ENCODE measurements at places on chromosomes 5 and 9. TPM values are rescaled to one million over a fixed set of nuclear protein-coding genes. Genes with fewer than 3 reads are reported as not detected.

Gene JAKMIP2
- 15.1 TPM for total RNA-seq

Gene SOHLH1
- not detected for total RNA-seq

Gene FBP2
- total RNA-seq, result not detected

Gene F2RL2
- 26.0 TPM for total RNA-seq

Gene TOPORS
- 19.7 TPM for total RNA-seq

Gene LOX
- 1,249 TPM for total RNA-seq

Gene RNF38
- total RNA-seq, result 39.6 TPM

Gene DIRAS2
- total RNA-seq, result 0.27 TPM

Gene SIT1
- total RNA-seq, result not detected

Gene UCK1
- total RNA-seq, result 11.9 TPM

DNA sequence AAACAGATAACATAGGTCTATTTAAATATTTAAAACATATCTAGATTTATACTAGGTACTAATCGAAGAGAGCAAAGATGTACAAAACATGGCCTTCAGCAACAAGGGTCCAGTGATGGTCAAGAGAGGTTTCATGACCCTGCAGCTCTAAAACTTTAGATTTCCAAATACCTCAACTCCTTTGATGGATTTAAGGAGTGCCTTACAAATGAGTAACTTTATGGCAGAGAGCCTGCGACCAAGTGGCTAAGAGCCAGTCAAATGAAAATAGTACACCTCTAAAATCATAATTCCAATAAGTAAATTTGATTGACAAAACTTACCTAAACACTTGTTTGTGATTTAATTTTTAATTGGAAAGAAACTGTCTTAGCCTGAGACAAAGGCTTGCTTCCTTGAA, 4.7 kb upstream of the SH3RF2 start:
- no peaks in the 10 kb centered on the region for H3K27me3 ChIP-seq
- DNase-seq, result peak; percentile 53
- H3K36me3 ChIP-seq, result no peaks in the 10 kb centered on the region

- no peaks in the 10 kb centered on the region for H3K4me1 ChIP-seq
- no peak overlapping the region for H3K27ac ChIP-seq
- no peak overlapping the region for H3K4me3 ChIP-seq
- no peaks in the 10 kb centered on the region for H3K36me3 ChIP-seq
These were observed 60.4 kb upstream of the RGMB start for GRCh38 chr5:98713027-98713426.

DNA sequence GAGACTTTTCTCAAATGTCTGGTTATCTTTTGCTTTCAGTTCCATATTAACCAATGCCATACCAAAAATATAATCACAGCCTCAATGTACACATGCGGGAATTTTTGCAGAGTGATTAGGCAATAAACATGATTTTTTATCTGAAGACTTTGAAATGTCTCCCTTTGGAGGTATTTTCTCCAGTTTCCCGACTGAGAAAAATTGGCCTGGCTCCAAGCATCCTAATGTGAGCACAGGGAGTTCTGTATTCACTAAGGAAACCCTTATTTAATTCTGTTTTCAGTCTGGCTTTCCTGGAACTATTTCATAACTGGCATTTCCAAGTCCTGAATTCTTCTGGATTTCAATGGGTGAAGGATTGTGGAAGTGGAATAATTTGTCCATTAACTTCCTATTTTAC, 8.5 kb downstream of the HCN1 start:
- H3K4me3 ChIP-seq, result no peak overlapping the region
- no peaks in the 10 kb centered on the region for H3K4me1 ChIP-seq
- no peaks in the 10 kb centered on the region for H3K27me3 ChIP-seq
- no peaks in the 10 kb centered on the region for H3K36me3 ChIP-seq

DNA sequence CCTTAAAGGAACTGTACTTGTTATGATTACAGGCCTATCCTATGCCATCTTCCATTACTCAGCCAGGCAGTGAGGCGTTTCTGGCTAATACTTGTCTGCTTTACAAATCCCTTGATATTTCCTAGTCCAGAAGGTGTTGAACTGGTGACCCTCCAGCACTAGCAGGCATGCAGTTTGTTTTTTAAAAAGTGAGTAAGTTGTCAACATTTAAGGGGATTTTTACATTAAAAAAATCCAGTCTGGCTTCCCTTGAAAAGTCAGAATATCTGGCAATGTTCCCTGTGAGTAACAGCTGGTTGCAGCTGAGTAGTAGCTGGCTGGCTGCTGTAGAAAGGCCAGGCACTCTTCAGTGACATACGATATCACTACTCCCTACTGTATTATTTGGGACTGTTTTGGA, 21.8 kb downstream of the GRIN3A start:
- H3K4me3 ChIP-seq, result no peak overlapping the region
- no peak for DNase-seq
- H3K4me1 ChIP-seq, result no peaks in the 10 kb centered on the region

- H3K27ac ChIP-seq, result peak overlapping the region; percentile 79
- peaks cover 18% of the 10 kb centered on the region for H3K4me1 ChIP-seq
- no peak for DNase-seq
- H3K27me3 ChIP-seq, result peaks cover 6% of the 10 kb centered on the region
These were observed 566 bp downstream of the IRX2 start for GRCh38 chr5:2750758-2751464.

- DNase-seq, result peak; percentile 92
- no peaks in the 10 kb centered on the region for H3K27me3 ChIP-seq
- no peak overlapping the region for H3K4me3 ChIP-seq
- H3K27ac ChIP-seq, result no peak overlapping the region
These were observed 825.9 kb upstream of the GRAMD2B start for GRCh38 chr5:125597338-125597737.

- H3K36me3 ChIP-seq, result no peaks in the 10 kb centered on the region
- H3K4me1 ChIP-seq, result peaks cover 19% of the 10 kb centered on the region
- H3K4me3 ChIP-seq, result no peak overlapping the region
- H3K27me3 ChIP-seq, result no peaks in the 10 kb centered on the region
These were observed 15.7 kb upstream of the TNC start for GRCh38 chr9:115133649-115134048.

DNA sequence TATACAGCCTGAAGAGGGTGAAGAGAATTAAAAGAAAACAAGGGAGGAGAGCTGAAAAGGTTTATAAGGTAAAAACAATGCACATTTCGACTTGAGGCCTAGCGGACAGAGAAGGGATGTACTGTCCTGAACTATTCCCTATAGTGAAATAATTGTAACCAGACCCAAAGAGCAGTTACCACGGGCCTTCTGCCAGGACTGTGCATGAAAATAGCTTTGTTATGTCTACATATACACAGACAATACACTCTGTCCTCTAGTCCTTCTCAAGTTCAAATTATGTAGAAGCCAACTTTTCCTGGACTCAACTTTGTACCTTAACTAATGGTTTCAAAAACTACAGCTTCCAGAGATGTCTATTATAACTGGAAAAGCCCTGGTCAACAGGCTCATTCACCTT, 223.7 kb downstream of the PCSK5 start:
- no peaks in the 10 kb centered on the region for H3K36me3 ChIP-seq
- no peak for DNase-seq
- H3K4me1 ChIP-seq, result no peaks in the 10 kb centered on the region

DNA sequence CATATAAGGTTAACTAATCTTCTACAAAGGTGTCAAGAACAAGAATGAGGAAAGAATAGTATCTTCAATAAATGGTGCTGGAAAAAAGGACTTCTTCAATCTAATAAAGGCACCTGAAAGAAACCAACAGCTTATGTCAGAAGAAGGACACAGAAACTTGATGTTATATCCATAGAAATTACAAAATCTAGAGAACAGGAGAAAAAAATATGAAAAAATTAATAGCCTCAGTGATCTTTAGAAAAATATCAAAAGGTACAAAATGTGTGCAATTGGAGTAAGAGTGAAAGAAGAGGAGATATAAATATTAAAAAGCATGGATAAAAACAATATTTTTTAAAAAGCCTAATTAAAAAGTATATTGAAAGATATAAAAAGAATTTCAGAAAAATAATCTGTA, 18.8 kb upstream of the PRSS3 start:
- no peak for DNase-seq
- H3K36me3 ChIP-seq, result no peaks in the 10 kb centered on the region
- peaks cover 4% of the 10 kb centered on the region for H3K27me3 ChIP-seq
- H3K27ac ChIP-seq, result no peak overlapping the region
- H3K4me1 ChIP-seq, result no peaks in the 10 kb centered on the region

DNA sequence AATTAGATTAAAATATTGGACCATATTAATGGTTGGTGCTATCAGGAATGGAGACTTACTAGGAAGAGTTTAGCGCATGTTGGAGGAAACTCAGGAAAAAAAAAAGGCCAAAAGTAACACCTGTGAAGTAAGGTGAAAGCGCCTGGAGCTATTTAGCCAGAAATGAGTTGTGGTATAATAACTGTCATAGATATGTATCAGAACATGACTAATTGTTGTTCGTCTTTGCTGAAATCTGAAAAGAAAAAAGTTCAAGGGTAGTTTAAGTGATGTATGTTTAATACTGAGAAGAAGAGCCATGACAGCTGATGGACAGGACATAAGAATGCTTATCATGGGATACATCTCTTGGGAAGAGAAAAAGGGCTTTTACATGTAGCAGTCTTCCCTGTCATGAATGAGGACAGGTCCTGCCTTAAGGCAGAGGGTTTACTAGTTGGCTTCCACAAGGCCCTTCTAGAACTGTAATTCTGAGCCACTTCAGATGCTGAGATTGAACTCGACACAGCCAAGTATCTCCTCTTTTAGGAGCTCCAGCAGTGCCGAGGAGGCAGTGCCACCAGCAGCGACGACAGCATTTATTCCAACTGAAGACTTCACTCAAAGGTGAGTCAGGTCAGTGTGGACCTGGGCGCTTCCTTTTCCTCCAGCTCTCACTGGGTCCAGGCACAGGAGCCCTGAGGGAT, 940 bp upstream of the CAMK4 start:
- peaks cover 3% of the 10 kb centered on the region for H3K4me1 ChIP-seq
- no peaks in the 10 kb centered on the region for H3K27me3 ChIP-seq
- H3K36me3 ChIP-seq, result no peaks in the 10 kb centered on the region
- H3K27ac ChIP-seq, result no peak overlapping the region
- DNase-seq, result no peak
- H3K4me3 ChIP-seq, result peak overlapping the region; percentile 74

DNA sequence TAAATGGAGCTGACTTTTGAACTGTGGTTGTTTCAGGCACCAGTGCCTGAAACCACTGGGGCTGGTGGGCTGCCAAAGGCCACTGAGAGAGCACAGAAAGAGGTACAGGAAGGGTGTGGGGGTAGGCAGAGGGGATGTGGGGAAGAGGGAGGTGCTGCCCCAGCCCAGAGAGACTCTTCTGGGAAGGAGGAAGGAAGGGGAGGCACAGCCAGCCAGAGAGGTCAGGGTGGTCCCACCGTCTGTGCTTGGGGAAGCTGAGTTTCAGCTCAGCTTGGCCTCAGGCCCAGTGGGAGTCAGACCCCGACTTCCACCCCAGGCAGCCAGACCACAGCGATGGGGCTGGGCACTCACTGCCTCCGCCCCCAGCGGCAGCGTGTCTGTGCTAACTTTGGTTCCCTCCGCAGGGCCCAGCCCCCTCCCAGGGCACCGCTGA, 8.6 kb upstream of the PHYKPL start:
- no peaks in the 10 kb centered on the region for H3K36me3 ChIP-seq
- no peak for DNase-seq
- H3K4me1 ChIP-seq, result no peaks in the 10 kb centered on the region
- H3K27ac ChIP-seq, result no peak overlapping the region
- H3K4me3 ChIP-seq, result no peak overlapping the region

DNA sequence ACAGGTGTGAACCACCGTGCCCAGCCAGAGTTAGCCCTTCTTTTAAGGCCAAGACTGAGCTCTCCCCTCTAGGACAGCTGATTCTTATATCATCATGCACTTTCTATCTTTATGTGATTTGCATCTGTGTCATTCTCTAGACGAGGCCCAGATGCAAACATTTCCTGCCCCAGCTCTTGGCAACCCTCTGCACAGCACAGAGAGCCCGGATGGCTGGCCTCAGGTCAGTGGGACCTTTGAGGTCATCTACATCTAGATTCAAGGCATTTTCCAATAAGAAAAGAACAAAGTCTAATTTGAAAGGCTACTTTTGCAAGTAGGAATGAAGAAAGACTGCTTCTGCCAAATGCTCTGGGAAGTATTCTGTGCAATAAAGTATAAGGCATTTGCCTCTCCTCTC, 109.0 kb upstream of the DAB2 start:
- H3K4me1 ChIP-seq, result no peaks in the 10 kb centered on the region
- no peaks in the 10 kb centered on the region for H3K27me3 ChIP-seq
- no peak overlapping the region for H3K4me3 ChIP-seq

- no peaks in the 10 kb centered on the region for H3K36me3 ChIP-seq
- no peak overlapping the region for H3K4me3 ChIP-seq
- DNase-seq, result no peak
- H3K4me1 ChIP-seq, result no peaks in the 10 kb centered on the region
These were observed 249.0 kb downstream of the ARHGAP26 start for GRCh38 chr5:143019157-143019556.

Data from astrocyte (in vitro differentiated cells and primary cell).